Bronchial smooth muscle cell (primary cell): ENCODE measurements at places on chromosomes 5 and 9. TPM values are rescaled to one million over a fixed set of nuclear protein-coding genes. Genes with fewer than 3 reads are reported as not detected.

PCDHB2 gene
- 1.3 and 8.4 TPM in 2 replicates for total RNA-seq

PTTG1 gene
- 31.8 and 54.9 TPM in 2 replicates for total RNA-seq

RNF183 gene
- total RNA-seq: not detected in 2 replicates

TAF11L10 gene
- total RNA-seq: not detected in 2 replicates

CNTNAP3 gene
- total RNA-seq: 0.94 and 3.5 TPM in 2 replicates

NOL8 gene
- 18.2 and 22.4 TPM in 2 replicates for total RNA-seq
